Activated CD8-positive, alpha-beta T cell treated with anti-CD3 and anti-CD28 coated beads, Interleukin-2, amount 10 ng/mL, durations not matched to agents 7 days and 5 days (primary cell): ENCODE measurements at places on chromosomes 1 and 21. TPM values are rescaled to one million over a fixed set of nuclear protein-coding genes. Genes with fewer than 3 reads are reported as not detected.

Gene ATP5PO
- 229 TPM for total RNA-seq

Gene DPH5
- total RNA-seq, result 41.7 TPM

Gene ADGRL4
- not detected for total RNA-seq

Gene PTGFR
- total RNA-seq, result not detected

Gene FOXD3
- total RNA-seq, result not detected
